ENCODE measurements at places on chromosomes 11 and 22. TPM values are rescaled to one million over a fixed set of nuclear protein-coding genes. Genes with fewer than 3 reads are reported as not detected.

Gene MIOX
- not detected for total RNA-seq

Gene CCDC90B
- 22.5 TPM for total RNA-seq

Gene DNAJB7
- total RNA-seq, result not detected

Gene CDCA5
- total RNA-seq, result 11.3 TPM

Gene B3GAT1
- 0.32 TPM for total RNA-seq

Gene SLC25A18
- 0.50 TPM for total RNA-seq

Gene CHEK1
- total RNA-seq, result 14.4 TPM

Gene POLD3
- total RNA-seq, result 15.0 TPM

Gene TSGA10IP
- total RNA-seq, result not detected

Gene SYT7
- 2.1 TPM for total RNA-seq

Gene SHISAL1
- total RNA-seq, result 0.79 TPM

Gene SPI1
- 194 TPM for total RNA-seq

Gene FXYD2
- 4.4 TPM for total RNA-seq

Gene CFAP68
- 20.9 TPM for total RNA-seq

Gene BAIAP2L2
- total RNA-seq, result 0.35 TPM

Gene HEPN1
- total RNA-seq, result not detected

Gene ART5
- total RNA-seq, result 0.24 TPM

Gene LARGE2
- 12.7 TPM for total RNA-seq

Gene TMEM191C
- 1.8 TPM for total RNA-seq

Gene ZNF280B
- total RNA-seq, result 0.65 TPM

Gene TRIM6
- 6.2 TPM for total RNA-seq

Gene RAG1
- total RNA-seq, result 1.4 TPM

Gene MPZL3
- 16.3 TPM for total RNA-seq

Gene TST
- 37.7 TPM for total RNA-seq

Gene OR2D2
- not detected for total RNA-seq

Gene CRYBB2
- not detected for total RNA-seq

Gene CHADL
- total RNA-seq, result 6.2 TPM

Gene MN1
- 5.1 TPM for total RNA-seq

Gene DDTL
- not detected for total RNA-seq
